NCI-H187 treated with DMSO at 0.1 percent for 48 hours (cell line): ENCODE measurements at places on chromosomes 4 and X.

DNA sequence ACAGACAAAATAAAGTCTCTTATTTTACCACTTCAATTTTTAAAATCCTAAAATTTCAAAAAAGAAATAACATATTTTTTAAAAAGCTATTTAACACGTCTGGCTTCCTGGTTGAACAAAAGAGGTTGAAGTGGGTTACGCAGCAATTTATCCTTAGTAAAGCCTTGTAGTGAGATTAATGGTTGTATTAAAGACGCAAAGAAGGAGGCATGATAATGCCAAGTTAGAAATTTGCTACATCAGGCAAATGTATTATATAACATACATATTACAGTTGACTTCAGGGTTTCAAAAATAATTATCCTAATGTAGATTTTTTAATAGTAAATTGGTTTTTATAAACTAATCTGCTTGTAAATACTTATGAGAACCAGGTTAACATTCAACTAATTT, 35.3 kb downstream of the ANKRD17 start:
- DNase-seq, result no peak

DNA sequence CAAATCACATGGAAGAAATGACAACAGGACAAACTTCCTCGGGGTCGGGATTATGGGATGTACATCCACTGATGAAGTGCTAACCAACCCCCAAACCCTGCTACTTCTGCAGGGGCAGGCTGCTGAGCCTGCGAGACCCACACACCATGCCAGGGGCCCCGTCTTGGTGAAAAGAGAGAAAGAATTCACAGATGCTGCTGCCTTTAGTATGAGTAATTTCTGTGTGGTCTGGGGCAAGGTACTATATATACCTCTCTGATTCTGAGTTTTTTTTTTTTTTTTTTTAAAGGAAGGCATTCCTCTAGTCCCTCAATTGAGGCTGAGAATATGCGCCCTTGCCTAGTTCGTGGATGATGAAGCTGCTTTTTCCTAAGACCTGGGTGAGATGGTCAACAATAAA, 24.8 kb downstream of the PDHA1 start:
- no peak for DNase-seq

DNA sequence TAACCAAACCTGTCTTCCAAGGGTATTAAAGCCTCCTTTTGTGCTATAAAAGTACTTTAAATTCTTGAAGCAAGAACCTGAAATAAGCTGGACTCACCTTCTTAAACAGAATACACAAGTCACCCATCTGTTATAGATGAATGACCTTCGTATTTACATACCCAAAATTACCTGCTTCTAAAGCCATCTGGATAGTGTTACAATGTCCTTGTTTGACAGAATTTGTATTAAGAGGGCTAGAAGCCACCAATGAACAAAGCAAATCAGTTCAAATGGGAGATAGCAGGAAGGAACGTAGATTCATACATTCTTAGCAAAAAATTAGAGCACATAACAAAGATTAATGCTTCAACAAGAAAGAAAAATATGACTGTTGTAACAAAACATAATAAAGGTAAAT, 33.7 kb upstream of the CCSER1 start:
- no peak for DNase-seq

- no peak for DNase-seq
Observed at GRCh38 chr4:169189372-169189771, 81.4 kb downstream of the SH3RF1 start.

- no peak for DNase-seq
Observed at GRCh38 chr4:74805601-74806000, 11.3 kb upstream of the BTC start.

DNA sequence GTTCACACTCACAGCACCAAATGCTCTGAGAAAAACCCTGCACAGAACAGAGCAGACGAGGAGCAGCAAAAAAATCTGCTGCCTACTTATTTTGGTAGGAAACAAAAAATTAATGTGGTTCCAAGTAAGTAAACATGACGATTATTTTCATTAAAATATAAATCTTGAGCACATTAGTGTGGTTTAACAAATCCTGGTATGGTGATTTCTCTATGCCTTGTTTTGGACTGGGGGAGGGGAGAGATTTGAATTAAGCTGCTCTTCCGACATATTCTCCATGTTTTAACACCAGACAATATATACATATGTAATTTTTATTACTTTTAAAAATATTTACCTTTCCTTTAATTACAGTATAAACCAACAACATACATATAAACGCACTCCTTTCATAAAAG, 1.8 kb downstream of the CAMK2D start:
- DNase-seq, result no peak

GRCh38 chr4:180156684-180157083, 2086.5 kb upstream of the TENM3 start:
- no peak for DNase-seq

- no peak for DNase-seq
Observed at GRCh38 chr4:78951862-78952472, 12.7 kb upstream of the PAQR3 start.

GRCh38 chr4:186029571-186030398, 39.2 kb upstream of the TLR3 start:
- no peak for DNase-seq

- DNase-seq, result no peak
Observed at GRCh38 chrX:106281383-106281782, 113.3 kb downstream of the PWWP3B start.

DNA sequence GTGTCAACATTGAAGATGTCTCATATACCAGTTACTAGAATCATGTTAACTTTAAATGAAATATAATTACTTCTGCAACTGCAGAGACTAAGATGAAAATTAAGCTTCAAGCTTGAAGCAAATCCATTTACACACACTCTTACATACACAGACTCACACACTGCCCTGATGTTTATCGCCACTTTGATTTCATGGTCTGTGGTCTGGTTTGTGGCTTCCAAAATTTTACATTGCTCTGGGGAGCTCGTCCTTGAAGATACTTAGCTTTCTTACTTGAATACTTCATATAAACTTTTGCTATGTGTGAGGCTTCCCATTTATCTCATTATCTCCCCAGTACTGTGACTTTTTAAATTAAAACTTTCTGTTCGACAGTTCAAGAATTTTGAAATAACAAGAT, 35.8 kb downstream of the ARHGEF38 start:
- DNase-seq, result no peak

DNA sequence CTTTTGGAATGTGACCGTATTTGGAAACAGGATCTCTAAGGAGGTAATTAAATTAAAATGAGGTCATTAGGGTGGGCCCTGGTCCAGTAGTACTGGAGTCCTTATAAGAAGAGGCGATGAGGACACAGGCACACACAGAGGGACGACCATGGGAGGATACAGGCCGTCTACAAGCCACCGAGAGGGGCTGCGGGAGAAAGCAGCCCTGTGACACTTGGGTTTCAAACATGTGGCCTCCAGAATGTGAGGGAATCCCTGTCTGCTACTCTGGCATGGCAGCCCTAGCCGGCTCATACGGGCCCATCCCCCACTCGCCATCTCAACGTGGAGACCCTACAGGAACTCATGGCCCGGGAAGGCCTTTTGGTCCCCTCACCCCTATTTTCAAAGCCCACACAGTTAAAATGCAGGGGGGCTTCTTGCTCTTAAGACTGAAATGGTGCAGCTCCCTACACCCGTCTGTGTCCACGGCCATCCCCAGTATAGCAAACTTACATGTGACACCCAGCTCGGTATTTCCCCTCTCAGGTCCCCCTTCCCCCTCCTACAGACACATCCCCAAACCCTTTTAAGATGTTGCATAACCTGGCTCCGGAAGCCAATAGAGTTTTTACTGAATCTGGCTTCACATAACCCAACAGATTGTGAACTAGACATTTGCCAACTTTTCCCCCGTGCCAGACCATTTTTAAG, 124.1 kb upstream of the TBL1X start:
- DNase-seq, result no peak

- DNase-seq, result no peak
Observed at GRCh38 chrX:24851289-24851688, 157.6 kb downstream of the POLA1 start.

- peak; percentile 65 for DNase-seq
Observed at GRCh38 chrX:15674514-15674840, 9.9 kb upstream of the CLTRN start.

DNA sequence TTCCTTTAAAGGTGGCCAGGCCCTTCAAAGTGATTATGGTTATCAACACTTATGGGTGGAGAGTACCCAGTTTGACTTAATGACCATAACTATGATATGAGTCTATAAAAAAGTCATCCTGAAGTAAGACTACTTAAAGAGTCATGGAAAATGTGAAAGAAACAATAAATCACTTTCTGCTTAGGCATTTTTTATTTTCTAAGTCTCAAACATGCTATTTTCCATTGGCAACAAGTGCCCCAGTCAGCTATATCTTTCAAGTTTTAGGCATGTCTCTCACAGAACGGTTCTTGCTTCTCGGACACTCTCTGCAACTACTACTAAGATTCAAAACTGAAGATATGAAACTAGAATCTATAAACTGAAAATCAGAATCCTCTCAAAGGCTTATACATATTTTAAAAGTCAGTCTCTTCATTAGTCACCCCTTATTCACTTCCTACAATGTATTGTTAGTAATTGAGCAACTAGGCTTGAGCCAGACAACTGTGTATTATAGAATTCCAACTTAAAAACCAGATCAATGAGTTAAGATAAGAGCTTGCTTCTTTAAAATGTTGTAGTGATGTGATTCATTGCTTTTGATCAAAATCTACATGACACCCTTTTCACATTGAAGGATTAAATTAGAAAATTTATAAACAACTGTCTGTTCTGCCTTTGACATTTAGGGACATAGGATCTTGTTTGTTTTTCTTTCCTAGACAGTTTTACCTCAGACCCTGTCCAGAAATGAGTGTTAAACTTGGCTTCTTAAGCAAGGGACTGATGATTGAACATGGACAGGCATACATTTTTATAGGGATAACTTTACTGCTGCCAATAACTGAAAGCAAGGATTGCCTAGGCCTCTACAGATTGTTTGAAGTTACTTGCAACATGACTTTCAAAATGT, 2.9 kb downstream of the ANTXR2 start:
- DNase-seq, result no peak

DNA sequence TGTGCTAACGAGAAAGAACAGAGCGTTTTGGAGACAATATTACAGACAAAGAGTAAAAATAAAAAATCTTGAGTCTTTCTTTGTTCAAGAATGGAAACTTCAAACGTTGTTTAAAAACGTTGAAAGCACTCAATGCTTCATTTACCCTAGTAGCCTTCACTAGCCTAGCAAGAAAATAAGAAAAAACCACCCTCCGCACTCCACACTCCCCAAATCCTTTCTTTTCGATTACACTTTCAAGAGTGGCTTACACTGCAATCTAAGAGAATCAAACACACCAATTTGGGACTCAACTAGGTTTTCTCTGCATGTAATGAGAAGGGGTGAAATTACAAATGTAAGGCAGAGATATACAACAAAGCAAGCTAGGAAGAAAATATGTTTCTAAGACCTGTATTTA, 4.7 kb downstream of the TMSB4X start:
- DNase-seq, result no peak

GRCh38 chr4:126799416-126799815, 833.3 kb upstream of the INTU start:
- DNase-seq, result no peak

DNA sequence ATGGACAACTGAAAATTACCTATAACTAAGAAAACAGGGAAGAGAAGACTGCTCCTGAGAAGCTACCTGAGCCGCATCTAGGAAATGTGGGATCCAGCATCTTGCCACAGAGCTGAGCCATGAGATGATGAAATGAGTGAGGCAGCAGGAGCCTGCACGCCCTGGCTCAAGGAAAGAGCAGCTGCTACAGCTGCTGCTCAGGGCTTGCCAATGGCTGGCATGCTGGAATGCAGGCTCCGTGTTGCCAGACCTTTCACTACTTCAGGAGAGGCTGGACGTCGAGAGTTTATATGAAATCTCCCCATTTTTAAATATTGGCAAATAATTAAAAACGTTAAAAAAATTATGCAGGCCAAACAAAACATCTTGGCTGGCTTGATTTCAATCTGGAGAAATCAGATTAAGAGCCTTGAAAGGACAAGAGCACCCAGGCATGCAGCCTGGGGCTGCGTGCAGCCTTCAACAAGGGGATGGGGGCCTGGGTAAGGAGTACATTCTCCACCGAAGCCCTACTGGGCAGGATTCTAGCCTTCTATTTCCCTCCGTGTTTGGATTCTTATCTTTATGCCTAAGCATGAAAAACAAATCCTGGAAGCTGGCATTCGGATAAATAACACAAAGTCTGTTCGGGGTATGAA, 227.6 kb downstream of the NR3C2 start:
- no peak for DNase-seq

DNA sequence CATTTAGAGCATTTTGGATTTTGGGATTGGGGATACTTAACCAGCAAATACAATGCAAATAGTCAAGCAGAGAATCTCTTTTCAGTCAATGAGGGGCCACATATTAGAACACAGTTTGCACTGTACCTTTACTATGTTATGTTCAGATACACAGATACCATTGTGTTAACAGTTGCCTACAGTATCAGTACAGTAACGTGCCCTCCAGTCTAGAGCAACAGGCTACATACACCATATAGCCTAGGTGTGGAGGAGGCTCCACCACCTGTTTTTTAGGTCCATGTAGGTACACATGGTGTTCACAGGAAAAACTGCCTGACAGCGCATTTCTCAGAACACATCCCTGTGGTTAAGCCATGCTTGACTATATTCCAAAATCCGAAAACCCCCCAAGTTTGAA, 9.1 kb downstream of the GRPEL1 start:
- no peak for DNase-seq

DNA sequence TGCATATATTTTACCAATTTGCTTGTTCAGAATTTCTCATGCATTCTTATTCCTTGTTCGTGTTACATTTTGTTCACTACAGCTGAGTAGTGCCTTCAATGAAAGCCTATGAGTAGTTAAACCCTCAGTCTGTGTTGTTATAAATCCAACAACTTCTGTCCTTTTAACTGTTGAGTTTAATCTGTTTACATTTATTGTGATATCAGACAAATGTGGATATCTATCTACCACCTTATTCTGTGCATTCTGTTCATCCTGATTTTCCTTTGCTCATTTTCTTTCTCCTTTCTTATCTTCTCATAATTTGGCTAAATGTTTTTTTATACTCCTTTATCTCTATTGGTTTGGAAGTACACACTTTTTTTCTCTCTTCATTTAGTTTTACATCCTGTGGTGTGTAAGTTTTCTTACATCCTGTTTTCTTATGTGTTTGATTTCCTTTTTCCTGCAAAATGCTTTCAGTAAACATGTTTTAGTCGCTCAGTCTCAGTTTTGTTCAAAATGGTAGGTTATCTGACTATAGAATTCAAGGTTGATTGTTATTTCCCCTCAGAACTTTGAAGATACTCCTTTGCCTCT, 54.2 kb downstream of the CASP6 start:
- no peak for DNase-seq

DNA sequence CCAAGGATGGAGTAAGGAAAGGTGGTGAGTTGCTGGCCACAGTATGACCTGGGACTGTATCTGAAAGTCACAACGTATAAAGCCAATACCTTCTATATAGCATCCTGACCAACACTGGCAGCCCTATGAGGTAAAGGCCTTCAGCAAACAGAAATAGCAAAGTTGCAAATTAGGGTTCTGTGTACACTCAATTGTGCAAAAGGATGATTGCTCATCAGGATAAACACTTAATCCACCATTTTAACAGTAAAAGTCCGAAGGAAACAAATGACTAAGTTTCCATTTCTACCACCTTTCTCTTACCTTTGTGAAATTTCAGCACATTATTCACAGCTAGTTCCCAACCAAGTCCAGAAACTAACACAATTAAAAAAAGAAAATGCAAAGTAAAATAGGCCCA, 1.4 kb upstream of the FNIP2 start:
- no peak for DNase-seq
